ENCODE measurements at places on chromosomes 1 and 21. TPM values are rescaled to one million over a fixed set of nuclear protein-coding genes. Genes with fewer than 3 reads are reported as not detected.

The WARS2 gene
- total RNA-seq = 22.5 TPM

The CD53 gene
- not detected for total RNA-seq

The SSR2 gene
- total RNA-seq = 472 TPM

The PGLYRP4 gene
- not detected for total RNA-seq

Measured in fibroblast of the aortic adventitia (primary cell).